ENCODE measurements at places on chromosomes 13 and 19. TPM values are rescaled to one million over a fixed set of nuclear protein-coding genes. Genes with fewer than 3 reads are reported as not detected.

LSR gene
- total RNA-seq = 5.0 TPM

DNA sequence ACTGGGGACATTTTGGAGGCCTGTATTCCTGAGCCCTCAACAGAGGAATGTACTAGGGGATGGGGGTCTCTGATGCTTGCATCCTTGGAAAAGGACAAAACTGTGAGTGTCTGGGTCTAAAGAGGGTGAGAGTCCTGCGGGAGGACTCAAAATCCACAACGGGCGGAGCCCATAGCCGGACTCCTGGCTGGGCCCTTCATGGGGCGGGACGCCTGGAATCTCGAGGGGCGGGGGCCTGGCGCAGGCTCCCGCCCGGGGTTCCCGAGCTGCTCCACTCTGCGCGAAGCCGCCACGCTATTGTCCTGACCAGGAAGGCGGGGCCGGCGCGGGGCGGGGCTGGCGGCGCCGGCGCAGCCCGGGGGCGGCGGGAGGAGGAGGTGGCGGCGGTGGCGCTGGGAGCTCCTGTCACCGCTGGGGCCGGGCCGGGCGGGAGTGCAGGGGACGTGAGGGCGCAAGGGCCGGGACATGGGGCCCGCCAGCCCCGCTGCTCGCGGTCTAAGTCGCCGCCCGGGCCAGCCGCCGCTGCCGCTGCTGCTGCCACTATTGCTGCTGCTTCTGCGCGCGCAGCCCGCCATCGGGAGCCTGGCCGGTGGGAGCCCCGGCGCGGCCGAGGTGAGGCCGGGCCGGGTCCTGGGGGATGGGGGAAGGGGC is at the start of gene APLP1:
Gene APLP1 (plus strand): TSS at position 403 of the 651 bp plus-strand sequence. CDS start 63 bp downstream, at position 466.
- DNase-seq = no peak

DNA sequence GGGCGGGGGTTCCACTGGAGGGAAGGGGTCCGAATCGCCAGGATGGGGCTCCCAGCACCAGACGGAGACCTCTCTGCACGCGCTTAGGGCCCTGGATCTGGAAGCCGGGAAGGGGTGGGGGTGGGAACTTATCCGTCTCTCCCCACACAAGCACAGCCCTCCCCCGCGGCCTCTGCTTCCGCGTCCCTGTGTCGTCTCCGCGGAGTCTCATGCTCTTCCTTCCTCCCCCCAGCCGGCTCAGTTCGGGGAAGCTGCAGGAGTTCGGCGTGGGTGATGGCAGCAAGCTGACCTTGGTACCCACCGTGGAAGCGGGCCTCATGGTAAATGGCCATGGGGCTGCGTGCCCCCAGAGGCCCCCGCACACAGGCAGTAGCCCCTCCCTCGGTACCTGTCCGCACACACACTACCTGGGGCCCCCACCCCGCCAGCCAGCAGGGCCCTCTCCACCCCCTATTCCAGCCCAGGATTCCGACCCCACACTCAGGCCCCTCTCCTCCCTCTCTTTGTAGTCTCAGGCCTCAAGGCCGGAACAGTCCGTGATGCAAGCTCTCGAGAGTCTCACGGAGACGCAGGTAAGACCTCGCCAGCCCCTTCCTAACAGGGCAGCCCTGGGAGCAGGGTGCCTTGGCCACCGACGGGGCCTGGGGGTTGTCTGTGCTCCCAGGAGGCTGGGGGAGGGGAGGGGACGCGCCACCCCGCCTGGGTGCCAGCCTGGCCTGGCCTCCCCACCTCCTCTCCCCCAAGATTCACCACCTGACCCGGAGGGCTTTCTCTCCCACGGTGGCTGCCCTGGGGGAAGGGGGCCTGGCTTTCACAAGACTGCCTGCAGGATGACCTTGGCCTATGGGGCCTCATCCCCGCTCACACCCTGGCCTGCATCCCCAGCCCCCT is 3.2 kb downstream of the MIDN start:
- peak; percentile 61 for DNase-seq

CEACAM4 gene
- 0.81 TPM for total RNA-seq

DNA sequence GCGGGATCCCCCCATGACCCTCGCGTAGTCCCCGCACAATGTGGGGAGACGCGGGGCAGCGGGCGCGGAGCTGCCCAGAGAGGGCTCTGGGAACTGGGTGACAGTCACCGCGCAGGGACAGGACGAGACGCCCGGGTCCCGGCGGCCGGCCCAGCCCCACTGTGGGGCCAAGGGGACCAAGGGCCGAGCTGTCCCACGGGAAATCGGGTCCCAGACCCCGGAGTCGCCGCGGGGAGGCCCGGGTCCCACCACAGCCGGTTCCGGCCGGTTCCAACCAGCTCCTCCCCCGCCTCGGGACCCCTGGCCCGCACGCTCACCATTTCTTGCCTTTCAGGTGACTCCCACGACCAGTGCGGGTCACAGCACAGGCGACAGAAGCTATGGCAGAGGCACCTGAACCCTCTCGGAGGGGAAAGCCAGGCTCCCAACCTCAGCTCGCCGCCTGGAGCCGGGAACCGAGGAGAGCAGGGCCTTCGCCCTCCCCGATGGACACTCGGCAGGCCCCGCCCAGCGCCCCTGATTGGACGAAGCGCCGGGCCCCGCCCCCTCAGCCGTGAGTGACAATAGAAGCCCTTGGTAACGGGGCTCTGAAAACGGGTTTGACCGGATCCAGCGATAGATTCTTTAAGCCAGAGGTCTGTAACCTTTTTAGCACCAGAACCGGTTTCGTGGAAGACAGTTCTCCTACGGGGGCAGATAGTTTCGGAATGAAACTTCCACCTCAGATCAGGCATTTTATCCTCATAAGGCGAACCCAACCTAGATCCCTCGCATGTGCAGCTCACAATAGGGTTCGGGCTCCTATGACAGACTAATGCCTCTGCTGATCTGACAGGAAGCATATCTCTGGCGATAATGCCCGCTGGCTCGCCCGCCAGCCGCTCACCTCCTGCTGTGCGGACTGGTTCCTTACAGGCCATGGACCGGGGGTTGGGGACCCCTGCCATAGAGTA is at the start of gene ZNF433:
Gene ZNF433 (minus strand): TSS at position 460 of the 953 bp plus-strand sequence. CDS start 140 bp downstream, at position 320.
- peak; percentile 84 for DNase-seq

Measured in gastrocnemius medialis (tissue), 4 donors.